Memory B cell (primary cell): ENCODE measurements at places on chromosomes 7 and 10.

DNA sequence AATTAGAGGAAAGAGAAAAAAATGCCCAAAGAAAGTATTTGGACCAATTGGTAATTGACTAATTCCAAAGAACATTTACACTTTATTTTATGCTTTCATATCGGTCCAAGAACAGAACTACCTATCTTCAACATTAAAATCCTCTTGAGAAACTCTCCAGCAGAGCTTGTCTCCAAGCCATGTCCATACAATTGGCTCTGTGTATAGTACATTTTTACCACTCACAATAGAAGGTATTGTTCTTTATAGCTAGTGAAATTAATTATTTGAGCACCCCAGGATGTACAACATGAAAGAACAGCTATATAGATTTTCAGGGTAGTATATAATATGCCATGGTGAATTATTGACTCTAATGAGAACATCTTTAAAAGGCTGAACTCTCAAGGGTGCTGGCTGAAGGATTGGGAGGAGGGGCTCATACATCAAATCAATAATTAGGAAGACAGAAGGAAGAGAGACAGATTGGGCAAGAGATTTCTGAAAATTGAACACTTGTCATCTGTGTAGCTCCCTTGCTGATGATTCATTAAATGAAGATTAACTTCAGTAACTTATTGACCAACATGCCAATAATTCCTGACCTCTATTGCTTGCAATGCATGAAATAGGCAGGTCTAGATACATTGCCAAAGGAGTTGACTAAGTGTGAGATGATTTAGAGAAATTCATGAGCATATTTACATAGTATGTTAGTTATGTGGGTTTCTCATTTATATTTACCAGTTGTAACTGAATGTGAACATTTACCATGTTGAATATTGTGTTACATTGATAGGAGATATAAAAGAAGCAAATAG is 249.7 kb downstream of the MTERF1 start:
- no peak for DNase-seq

DNA sequence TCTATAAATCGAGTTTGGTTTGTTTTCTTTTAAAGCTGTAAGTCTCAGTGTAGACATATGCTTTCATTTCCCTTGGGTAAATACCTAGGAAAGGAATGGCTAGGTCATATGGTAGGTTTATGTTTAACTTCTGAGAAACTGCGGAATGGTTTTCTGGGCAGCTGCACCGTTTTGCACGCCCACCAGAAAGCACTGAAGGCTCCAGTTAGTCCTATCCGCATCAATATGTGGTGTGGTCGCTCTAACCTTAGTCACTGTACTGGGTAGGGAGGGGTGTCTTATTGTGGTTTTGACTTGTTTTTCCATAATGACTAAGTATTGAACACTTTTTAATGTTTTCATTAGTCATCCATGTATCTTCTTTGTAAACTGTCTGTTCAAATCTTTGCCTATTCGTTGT is 279.5 kb upstream of the AKR1E2 start:
- DNase-seq = no peak

- DNase-seq = no peak
Observed at GRCh38 chr7:102268635-102269034, 18.0 kb upstream of the SH2B2 start.

- DNase-seq = no peak
Observed at GRCh38 chr7:34973400-34973760, 63.9 kb downstream of the DPY19L1 start.

- no peak for DNase-seq
Observed at GRCh38 chr10:73054286-73054685, 42.4 kb downstream of the P4HA1 start.

GRCh38 chr10:35942057-35942456 is 300.0 kb upstream of the FZD8 start:
- no peak for DNase-seq
